ENCODE measurements at places on chromosomes 3 and 15.

DNA sequence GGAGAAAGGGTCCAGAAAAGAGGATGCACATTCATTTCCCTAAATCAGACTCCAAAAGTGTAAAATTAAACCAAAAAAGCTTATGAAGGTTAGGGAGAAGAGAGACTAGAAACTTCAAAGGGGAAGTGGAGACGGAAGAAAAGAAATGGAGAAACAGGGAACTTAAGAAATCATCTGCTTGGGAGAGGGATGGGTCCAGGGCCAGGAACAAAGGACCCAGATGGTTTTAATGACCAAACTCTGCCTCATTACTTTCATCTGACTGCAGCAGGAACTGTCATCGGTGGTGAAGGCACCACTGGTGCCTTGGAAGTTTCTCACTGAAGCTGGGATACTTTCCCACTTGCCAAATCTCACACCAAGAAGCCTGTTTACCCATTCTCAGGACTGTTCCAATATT is 70.5 kb upstream of the SLC4A7 start:
- no peak for DNase-seq

GRCh38 chr15:69624155-69624520 is 171.5 kb downstream of the RPLP1 start:
- DNase-seq: no peak

DNA sequence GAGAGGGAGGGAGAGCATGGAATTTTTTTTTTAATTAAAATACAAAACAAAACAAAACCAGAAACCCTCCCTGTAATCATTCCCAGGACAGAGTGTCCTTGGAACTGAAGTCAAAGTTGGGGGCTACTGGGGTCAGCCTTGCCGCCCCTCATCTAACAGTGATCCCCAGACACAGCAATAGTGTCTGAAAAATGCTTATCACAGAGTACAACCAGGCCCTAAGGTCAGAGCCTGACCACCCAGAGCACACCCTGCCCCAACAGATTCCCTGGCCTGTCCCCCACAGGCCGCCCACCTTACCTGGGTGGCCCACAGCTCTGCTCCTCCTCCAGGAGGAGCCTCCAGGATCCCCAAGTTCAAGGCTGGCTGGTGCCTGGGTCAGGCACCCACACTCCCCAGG is 101.6 kb upstream of the LINGO1 start:
- no peak for DNase-seq

GRCh38 chr3:117499189-117499870 is 789.8 kb downstream of the TUSC7 start:
- no peak for DNase-seq

- no peak for DNase-seq
These were observed 152.8 kb downstream of the UACA start for GRCh38 chr15:70610541-70610940.

- DNase-seq: no peak
These were observed 198.7 kb upstream of the CMC1 start for GRCh38 chr3:28042707-28043106.

- DNase-seq: no peak
These were observed 67.7 kb downstream of the RARB start for GRCh38 chr3:25495726-25496253.

DNA sequence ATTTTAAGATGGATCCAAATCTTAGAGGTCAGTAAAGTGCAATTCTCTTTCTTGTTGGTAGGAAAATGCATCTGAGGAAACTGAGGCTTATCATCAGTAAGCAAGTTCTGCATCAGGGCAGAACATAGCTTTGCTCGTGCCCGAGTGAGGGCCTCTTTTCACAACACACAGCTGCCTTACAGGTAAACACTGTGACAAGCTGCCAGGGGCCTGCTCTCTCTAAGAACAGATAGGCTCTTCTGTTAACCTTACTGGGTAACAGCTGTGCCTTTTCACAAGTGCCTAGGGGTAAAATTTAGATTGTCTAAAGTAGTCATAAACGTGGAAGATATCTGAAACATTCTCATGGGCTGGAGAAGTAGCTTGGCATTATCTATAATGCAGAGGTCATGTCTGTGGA is 118.1 kb downstream of the C3orf38 start:
- DNase-seq: no peak

- DNase-seq: peak; percentile 58
These were observed 115.8 kb downstream of the GHSR start for GRCh38 chr3:172332256-172333041.

- no peak for DNase-seq
These were observed 287.3 kb downstream of the UBE2E2 start for GRCh38 chr3:23490459-23490858.

- DNase-seq: no peak
These were observed 255.3 kb upstream of the ZPLD1 start for GRCh38 chr3:102179326-102180177.

DNA sequence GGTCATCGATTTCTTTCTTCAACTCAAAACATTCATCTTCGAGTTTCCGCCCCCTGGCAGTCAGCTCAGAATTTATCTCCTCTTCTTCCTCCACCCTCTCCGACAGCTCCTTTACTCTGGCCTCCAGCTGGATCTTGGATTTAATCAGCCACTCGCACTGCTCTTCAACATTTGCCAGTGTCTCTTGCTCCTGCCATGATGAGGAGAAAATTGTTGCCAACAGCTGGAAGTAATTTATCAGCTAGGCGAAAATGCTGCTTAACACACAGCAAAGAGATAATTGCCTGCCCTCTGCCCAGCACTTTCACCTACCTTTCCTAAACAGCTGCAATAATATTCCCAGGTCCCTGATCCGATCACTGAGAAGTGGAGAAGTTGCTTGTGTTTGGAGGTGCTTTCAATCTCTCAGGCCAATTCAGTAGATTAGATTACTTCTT is 69.3 kb downstream of the MYH15 start:
- DNase-seq: no peak

- DNase-seq: no peak
These were observed 20.6 kb downstream of the SAMD7 start for GRCh38 chr3:169931747-169932520.

Measured in frontal cortex (tissue), 4 donors.